ENCODE measurements at places on chromosomes 7 and 10. TPM values are rescaled to one million over a fixed set of nuclear protein-coding genes. Genes with fewer than 3 reads are reported as not detected.

The SRI gene
- total RNA-seq: 191 TPM

The NKX2-3 gene
- total RNA-seq: not detected

The DDIT4 gene
- 154 TPM for total RNA-seq

The TAS2R16 gene
- not detected for total RNA-seq

The ATP5MK gene
- 318 TPM for total RNA-seq

The COL1A2 gene
- 0.25 TPM for total RNA-seq

The KLF6 gene
- total RNA-seq: 97.6 TPM

The TMEM176A gene
- not detected for total RNA-seq

The TLL2 gene
- 0.05 TPM for total RNA-seq

The CD36 gene
- not detected for total RNA-seq

The SUN3 gene
- total RNA-seq: not detected

The PTPRE gene
- 20.5 TPM for total RNA-seq

The METTL27 gene
- 2.7 TPM for total RNA-seq

The CPED1 gene
- not detected for total RNA-seq

The TNS3 gene
- 0.20 TPM for total RNA-seq

The MET gene
- total RNA-seq: 0.68 TPM

The CPA2 gene
- not detected for total RNA-seq

The CNTNAP2 gene
- not detected for total RNA-seq

The MUC12 gene
- 0.48 TPM for total RNA-seq

The SLC26A5 gene
- not detected for total RNA-seq

The KIF20B gene
- total RNA-seq: 71.6 TPM

The ASB4 gene
- total RNA-seq: not detected

The CHAT gene
- not detected for total RNA-seq

The BHLHA15 gene
- not detected for total RNA-seq

The ZNF425 gene
- 1.4 TPM for total RNA-seq

The ASCC1 gene
- 26.1 TPM for total RNA-seq

The MPP7 gene
- total RNA-seq: 5.6 TPM

The GRM8 gene
- not detected for total RNA-seq

The MDH2 gene
- 182 TPM for total RNA-seq
